ENCODE measurements at places on chromosomes 13 and 19. TPM values are rescaled to one million over a fixed set of nuclear protein-coding genes. Genes with fewer than 3 reads are reported as not detected.

DNMT1 gene
- 379 TPM for total RNA-seq

TNFSF13B gene
- total RNA-seq, result 2.8 TPM

FCER2 gene
- total RNA-seq, result 3.7 TPM

GAPDHS gene
- not detected for total RNA-seq

TMEM238 gene
- 10.6 TPM for total RNA-seq

ZNF541 gene
- total RNA-seq, result 0.41 TPM

IGFLR1 gene
- 143 TPM for total RNA-seq

VSTM1 gene
- total RNA-seq, result not detected

SULT2A1 gene
- total RNA-seq, result not detected

KLK4 gene
- not detected for total RNA-seq

S1PR2 gene
- total RNA-seq, result 6.3 TPM

KASH5 gene
- total RNA-seq, result not detected

ACP5 gene
- total RNA-seq, result 4.7 TPM

IFNL1 gene
- total RNA-seq, result not detected

SH2D3A gene
- total RNA-seq, result 20.6 TPM

HIPK4 gene
- not detected for total RNA-seq

ZNF223 gene
- 2.2 TPM for total RNA-seq

ZNF71 gene
- total RNA-seq, result 4.4 TPM

B3GNT3 gene
- 0.20 TPM for total RNA-seq

MBD3L2 gene
- not detected for total RNA-seq

SSC5D gene
- 0.70 TPM for total RNA-seq

PLEKHG2 gene
- 42.8 TPM for total RNA-seq

ZNF415 gene
- total RNA-seq, result 3.7 TPM

ZNF610 gene
- 1.4 TPM for total RNA-seq

TEX29 gene
- total RNA-seq, result 0.50 TPM
